ENCODE measurements at places on chromosomes 2 and 18. TPM values are rescaled to one million over a fixed set of nuclear protein-coding genes. Genes with fewer than 3 reads are reported as not detected.

GRCh38 chr2:74093426-74093825 is 54.3 kb downstream of the BOLA3 start:
- no peak for DNase-seq

- DNase-seq, result no peak
Measured at GRCh38 chr2:45567974-45568789, 42.9 kb downstream of the SRBD1 start.

DNA sequence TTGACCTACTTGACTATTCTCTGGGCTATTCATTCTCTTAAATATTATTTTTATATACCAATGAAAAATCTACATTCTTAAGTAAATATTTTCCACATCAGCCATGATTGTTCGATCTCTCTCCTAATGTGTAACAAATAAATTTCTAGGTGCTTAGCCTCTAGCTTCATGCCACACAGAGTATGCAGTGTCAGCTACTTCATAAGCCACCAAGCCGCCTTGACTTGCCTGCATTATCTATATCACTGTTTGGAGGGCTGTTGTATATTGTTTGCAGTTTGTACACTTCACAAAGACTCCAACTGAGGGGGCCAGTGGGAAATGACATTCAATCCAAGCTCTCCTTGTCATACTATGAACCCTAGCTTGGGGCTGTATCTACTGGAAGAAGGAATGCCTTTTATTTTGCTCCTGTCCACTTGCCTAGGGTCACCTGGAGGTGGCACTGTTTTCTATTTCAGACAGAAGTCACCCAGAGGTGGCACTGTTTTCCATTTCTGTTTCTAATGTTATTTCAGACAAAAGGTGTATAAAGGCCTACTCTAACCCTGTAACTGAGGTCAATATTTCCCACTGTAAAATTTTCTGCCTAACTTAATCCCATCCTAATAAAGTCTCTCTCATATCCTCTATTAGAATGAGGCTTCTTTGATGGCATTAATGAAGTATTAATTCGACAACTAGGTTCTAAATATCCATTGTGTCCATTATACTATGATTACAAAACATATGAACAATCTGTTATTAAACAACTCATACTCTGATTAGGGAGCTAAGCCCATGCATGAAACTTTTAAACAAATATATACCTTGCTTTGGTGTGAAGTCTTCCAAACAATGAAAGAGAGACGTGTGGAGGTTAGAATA is 36.4 kb downstream of the COL5A2 start:
- DNase-seq, result no peak

DNA sequence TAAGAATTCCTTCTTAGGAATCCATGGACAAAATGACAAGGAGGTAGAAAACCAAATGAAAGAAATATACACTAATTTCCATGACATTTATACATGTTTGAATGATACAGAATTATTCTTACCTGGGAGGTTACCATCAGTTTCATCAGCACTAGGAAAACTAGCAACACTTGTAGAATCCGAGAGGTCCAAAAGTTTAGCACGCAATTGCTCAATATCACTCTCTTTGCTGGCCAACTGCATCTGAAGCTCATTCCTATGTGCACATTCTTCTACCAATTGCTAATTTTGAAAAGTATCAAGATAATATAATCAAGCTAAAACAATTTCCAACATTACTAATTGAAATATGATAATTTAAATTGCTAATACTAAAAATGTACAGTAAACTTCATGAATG is 144.8 kb downstream of the ROCK1 start:
- no peak for DNase-seq

GRCh38 chr2:46936566-46936965 is 21.0 kb upstream of the MCFD2 start:
- DNase-seq, result no peak

The DYNC2LI1 gene
- polyA plus RNA-seq, result 101 TPM

DNA sequence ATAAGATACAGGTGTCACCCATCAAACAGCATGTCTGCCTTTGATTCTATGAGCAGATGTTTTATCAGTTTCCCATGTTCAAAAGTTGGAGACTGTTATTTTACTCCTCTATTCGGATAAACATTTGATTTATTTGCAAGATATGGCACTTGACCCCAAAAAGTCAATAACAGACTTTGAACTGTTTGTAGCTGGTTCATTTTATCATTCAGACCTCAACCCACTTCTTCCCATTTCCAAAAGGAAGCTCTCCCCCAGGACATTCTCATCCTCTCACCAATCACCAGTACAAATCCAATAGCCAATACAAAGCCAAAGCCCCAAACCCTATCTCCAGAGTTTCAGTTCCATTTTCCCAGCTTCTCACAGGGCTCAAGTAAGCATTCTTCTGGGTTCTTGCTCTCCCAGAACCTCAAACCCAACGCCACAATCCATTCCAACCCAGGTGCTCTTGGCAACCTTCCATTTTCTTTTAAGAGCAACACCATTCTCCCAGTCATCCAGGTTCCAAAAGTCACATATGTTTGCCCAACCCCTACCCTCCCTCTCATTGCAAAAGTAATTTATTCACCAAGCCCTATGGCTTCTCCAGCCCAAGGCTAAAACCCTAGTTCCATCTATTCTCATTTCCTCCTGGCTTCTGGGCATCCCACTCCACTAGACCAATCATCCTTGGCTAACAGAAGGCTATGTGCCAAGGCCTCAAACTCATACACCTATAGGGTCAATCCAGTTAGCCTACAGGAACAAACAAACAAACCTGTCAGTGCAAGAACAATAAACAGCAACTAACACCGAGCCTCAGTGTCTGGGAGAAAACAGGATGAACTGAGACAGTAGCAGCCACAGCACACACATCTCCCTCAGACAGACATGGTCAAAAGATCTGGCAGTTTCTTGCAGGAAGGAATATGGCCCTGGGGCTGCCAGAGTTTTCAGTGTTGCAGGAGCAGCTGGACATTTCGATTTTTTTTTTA is 9.2 kb downstream of the ACVR1 start:
- no peak for DNase-seq

The FAM110C gene
- 4.3 TPM for polyA plus RNA-seq

GRCh38 chr2:134235510-134236144 is 18.2 kb upstream of the MGAT5 start:
- DNase-seq, result no peak

DNA sequence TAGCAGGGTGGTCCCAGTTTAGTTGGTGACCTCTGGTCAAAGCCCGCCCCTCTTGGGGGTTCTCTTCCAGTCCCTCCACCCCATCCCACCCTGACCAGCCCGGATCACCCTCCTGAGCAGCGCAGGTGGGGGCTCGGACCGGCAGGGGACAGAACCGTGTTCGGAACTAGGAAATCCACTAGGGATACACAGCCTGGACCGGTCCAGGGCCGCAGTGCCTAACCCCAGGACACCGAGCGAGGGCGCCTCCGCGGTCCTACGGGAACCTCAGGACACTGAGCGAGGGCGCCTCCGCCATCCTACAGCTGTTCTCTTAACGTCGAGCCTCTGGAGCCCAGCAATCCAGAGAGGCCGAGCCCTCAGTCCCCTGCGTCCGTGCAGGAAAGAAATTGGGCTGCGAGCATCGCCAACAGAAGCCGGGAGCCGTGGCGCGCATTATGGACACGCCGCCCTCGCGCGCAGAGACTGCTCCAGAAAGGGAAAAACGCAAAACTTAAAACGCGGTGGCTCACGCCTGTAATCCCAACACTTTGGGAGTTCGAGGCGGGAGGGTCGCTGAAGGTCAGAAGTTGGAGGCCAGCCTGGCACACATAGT is 8.5 kb downstream of the RAX start:
- no peak for DNase-seq
